ENCODE measurements at places on chromosomes 2 and 18. TPM values are rescaled to one million over a fixed set of nuclear protein-coding genes. Genes with fewer than 3 reads are reported as not detected.

- H3K4me1 ChIP-seq = no peaks in the 10 kb centered on the region
- H3K4me3 ChIP-seq = no peak overlapping the region
- no peak for DNase-seq
- H3K27ac ChIP-seq = no peak overlapping the region
- H3K27me3 ChIP-seq = no peaks in the 10 kb centered on the region
- H3K36me3 ChIP-seq = no peaks in the 10 kb centered on the region
Observed at GRCh38 chr2:236081171-236081570, 87.0 kb downstream of the GBX2 start.

DNA sequence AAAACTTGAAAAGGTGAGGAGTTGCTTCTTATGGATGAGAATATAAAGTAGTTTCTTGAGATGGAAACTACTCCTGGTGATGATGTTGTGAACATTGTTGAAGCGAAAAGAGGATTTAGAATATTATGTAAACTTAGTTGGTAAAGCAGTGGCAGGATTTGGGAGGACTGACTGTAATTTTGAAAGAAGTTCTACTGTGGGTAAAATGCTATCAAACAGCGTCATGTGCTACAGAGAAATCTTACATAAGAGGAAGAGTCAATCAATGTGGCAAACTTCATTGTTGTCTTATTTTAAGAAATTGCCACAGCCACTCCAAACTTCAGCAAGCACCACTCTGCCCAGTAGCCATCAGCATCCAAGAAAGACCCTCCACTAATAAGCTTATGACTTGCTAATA lies 112.9 kb upstream of the ZEB2 start:
- H3K4me3 ChIP-seq = no peak overlapping the region
- H3K27me3 ChIP-seq = peaks cover 29% of the 10 kb centered on the region
- peaks cover 11% of the 10 kb centered on the region for H3K4me1 ChIP-seq
- no peak for DNase-seq

GRCh38 chr18:76928179-76928868 lies 106.0 kb downstream of the ZNF236 start:
- no peak for DNase-seq
- no peak overlapping the region for H3K4me3 ChIP-seq
- H3K36me3 ChIP-seq = peaks cover 37% of the 10 kb centered on the region
- no peaks in the 10 kb centered on the region for H3K27me3 ChIP-seq

DNA sequence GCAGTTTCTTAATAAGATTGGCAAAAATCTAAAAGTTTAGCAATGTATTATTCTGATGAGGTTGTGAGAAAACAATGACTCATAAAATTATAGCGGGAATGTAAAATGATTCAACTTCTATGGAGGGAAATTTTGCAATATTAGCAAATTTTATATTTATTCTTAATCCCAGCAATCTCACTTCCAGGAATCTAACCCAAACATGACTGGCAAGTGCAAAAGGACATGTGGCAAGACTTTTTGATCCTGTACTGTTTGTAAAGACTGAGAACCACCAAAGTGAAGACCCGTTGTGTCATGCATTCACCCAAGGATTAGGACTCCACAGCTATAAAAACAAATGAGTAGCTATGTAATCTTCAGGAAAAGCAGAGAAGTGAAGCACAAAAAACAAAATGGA lies 234.8 kb upstream of the KYNU start:
- no peaks in the 10 kb centered on the region for H3K4me1 ChIP-seq
- no peaks in the 10 kb centered on the region for H3K27me3 ChIP-seq
- H3K4me3 ChIP-seq = no peak overlapping the region
- H3K36me3 ChIP-seq = no peaks in the 10 kb centered on the region

Gene GCG
- not detected for total RNA-seq

Gene ABCB11
- not detected for total RNA-seq

GRCh38 chr2:188199716-188200128 lies 92.0 kb upstream of the GULP1 start:
- DNase-seq = no peak
- no peak overlapping the region for H3K27ac ChIP-seq
- no peaks in the 10 kb centered on the region for H3K36me3 ChIP-seq
- H3K4me3 ChIP-seq = no peak overlapping the region
- H3K27me3 ChIP-seq = no peaks in the 10 kb centered on the region

Gene ERICH2
- not detected for total RNA-seq

- DNase-seq = peak; percentile 32
- H3K27me3 ChIP-seq = no peaks in the 10 kb centered on the region
- H3K27ac ChIP-seq = no peak overlapping the region
- H3K4me1 ChIP-seq = no peaks in the 10 kb centered on the region
- no peak overlapping the region for H3K4me3 ChIP-seq
Observed at GRCh38 chr2:31191931-31192330, 25.4 kb downstream of the CAPN14 start.

- no peak overlapping the region for H3K27ac ChIP-seq
- no peak overlapping the region for H3K4me3 ChIP-seq
- no peak for DNase-seq
Observed at GRCh38 chr2:160353166-160353565, 140.4 kb downstream of the RBMS1 start.

DNA sequence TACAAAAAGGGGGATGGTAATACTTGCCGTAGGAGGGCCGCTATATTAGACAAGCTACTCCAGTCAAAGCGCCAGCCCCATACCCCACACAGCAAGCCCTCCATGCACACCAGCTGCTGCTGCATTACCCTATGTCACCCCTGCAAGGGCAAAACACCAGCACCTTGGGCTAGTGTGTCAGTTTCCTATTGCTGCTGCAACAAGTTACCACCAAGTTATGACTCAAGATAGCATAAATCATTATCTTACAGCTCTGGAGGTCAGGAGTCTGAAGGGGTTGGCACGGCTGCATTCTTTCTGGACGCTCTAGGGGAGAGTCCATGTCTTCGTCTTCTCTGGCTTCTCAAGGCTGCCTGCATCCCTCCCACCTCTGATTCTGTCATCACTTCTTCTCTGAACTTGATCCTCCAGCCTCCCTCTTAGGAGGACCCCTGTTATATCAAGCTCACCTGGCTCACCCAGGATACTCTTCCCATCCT lies 88.6 kb upstream of the ACAA2 start:
- H3K4me3 ChIP-seq = no peak overlapping the region
- no peak for DNase-seq
- peaks cover 6% of the 10 kb centered on the region for H3K27me3 ChIP-seq
- no peaks in the 10 kb centered on the region for H3K36me3 ChIP-seq

DNA sequence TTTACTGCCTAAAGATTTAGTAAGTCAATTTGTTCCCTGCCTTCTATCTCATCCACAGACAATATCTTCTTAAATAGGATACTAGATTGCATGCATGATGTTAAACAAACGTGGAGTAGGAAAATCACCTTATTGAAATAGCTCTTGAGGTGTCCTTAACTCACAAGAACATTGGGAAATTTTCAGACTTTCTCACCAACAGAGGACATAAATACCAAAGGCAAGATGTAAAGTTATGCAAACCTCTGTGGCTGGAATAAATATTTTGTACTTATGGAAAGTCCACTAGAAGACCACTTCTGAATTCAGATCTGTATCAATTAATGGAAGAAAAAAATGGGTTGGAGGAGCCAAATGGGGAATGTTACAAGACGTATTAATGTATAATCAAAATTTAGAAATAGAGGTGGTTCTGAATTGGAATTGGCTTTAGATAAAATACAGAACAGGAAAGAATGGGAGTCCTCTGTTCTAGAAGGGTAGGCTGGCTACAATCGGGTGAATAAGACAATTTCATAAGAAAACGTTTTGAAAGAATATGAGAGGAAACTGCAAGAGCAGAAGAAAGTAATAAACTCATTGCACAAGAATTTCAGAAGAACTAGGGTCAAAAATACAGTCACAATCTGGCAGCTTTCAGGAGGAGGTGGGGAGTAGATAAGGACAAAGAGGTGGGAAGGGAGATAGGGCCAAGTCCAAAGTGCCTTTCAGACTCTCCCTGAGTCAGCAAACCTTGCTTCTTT lies 69.3 kb upstream of the FN1 start:
- H3K4me3 ChIP-seq = no peak overlapping the region
- no peaks in the 10 kb centered on the region for H3K36me3 ChIP-seq
- H3K27me3 ChIP-seq = peaks cover 12% of the 10 kb centered on the region
- H3K4me1 ChIP-seq = no peaks in the 10 kb centered on the region
- no peak for DNase-seq
- no peak overlapping the region for H3K27ac ChIP-seq

DNA sequence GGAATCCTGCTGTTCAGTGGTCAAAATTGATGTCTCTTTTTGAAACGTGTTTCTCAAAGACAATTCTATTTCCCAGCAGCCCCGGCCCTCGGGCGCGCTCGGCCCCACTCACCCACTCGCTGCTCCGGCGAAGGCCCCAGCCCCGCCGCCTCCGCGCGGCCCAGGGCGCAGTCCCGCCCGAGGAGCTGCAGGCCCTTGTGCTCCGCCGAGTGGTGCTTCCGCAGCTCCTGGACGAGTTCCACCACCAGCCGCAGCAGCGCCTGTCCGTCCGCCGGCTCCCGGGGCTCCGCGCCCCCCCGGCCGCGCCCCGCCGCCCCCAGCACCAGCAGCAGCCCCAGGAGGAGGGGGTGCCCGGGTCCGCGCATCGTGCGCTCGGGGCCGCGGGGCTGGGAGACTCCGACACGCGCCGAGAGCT lies 413 bp downstream of the ALKAL2 start:
- H3K27me3 ChIP-seq = peaks cover 54% of the 10 kb centered on the region
- DNase-seq = no peak
- H3K36me3 ChIP-seq = no peaks in the 10 kb centered on the region
- H3K4me3 ChIP-seq = no peak overlapping the region
- no peak overlapping the region for H3K27ac ChIP-seq
- peaks cover 7% of the 10 kb centered on the region for H3K4me1 ChIP-seq

DNA sequence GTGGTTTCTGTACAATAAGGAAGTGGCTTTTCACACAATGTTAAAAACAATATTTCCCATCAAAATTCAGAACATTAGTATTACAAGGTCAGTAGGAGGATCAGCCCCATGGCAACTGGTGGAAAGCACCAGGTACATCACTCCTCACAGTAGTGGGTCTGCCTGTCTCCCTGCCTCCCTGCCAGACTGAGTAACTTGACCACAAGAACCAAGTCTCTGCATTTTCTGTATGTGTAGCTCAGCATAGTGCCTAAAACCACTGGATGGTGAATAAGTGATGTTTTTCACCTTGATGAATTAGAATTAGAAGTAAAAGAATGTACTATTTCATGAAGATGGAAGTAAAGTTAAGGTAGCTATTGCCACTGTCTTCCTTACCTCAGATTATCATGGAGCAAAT lies 4.1 kb upstream of the WDR7 start:
- no peak overlapping the region for H3K4me3 ChIP-seq
- peak; percentile 47 for DNase-seq
- peaks cover 45% of the 10 kb centered on the region for H3K4me1 ChIP-seq
- peaks cover 5% of the 10 kb centered on the region for H3K36me3 ChIP-seq
- peak overlapping the region; percentile 64 for H3K27ac ChIP-seq

GRCh38 chr2:43461453-43462073 lies 134.3 kb downstream of the THADA start:
- peaks cover 20% of the 10 kb centered on the region for H3K36me3 ChIP-seq
- no peaks in the 10 kb centered on the region for H3K27me3 ChIP-seq
- peak overlapping the region; percentile 15 for H3K27ac ChIP-seq
- no peak for DNase-seq

GRCh38 chr2:108918941-108919341 lies 70.1 kb downstream of the EDAR start:
- H3K36me3 ChIP-seq = no peaks in the 10 kb centered on the region
- H3K4me1 ChIP-seq = no peaks in the 10 kb centered on the region
- no peak overlapping the region for H3K4me3 ChIP-seq
- no peak overlapping the region for H3K27ac ChIP-seq
- no peak for DNase-seq
- H3K27me3 ChIP-seq = no peaks in the 10 kb centered on the region

Gene PIAS2
- 19.8 TPM for total RNA-seq

Gene AQP4
- total RNA-seq = not detected

Gene TMEM169
- 0.75 TPM for total RNA-seq

- H3K4me1 ChIP-seq = no peaks in the 10 kb centered on the region
- H3K27me3 ChIP-seq = peaks cover 36% of the 10 kb centered on the region
- no peak for DNase-seq
- H3K36me3 ChIP-seq = no peaks in the 10 kb centered on the region
- no peak overlapping the region for H3K4me3 ChIP-seq
Observed at GRCh38 chr2:159946326-159946999, 116.0 kb downstream of the PLA2R1 start.

DNA sequence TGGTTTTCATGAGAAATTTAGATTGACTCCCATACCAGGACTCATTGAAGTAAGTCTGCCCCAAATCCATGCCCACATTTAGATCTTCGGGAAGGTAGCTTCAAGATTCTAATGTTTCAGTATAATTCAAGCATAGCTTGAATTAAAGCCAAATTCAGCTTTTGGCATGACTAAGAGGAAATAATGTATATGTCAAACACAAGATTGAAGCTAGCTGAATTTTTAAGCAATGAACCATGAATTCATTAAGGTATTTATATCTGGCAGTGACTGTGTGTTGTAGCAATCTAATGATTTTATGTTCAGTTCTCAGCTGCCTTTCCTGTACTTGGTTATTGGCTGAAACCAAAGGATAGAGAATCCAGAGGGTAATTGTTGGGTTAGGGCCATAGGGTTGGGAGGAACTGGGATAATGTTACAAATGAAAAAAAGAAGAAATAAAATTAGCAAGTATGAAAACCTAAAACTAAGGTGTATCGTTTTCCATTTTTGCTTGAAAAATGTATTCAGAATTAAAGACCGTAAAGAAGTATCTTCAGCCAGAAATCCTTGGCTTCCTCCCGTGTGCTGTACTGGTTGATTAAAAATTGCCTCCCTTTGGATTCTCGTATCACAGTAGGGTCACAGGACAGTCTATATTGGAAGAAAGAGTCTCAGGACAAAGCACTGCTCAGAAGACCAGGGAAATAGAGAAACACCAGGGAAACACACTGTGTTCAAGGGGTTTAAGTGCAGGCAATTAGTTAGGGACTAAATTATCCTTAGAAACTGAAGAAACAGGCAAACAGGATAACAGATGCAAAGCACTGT lies 119.0 kb upstream of the FN1 start:
- H3K4me3 ChIP-seq = no peak overlapping the region
- no peak overlapping the region for H3K27ac ChIP-seq
- no peak for DNase-seq
- no peaks in the 10 kb centered on the region for H3K4me1 ChIP-seq
- H3K36me3 ChIP-seq = no peaks in the 10 kb centered on the region
- no peaks in the 10 kb centered on the region for H3K27me3 ChIP-seq

Gene DOCK10
- 271 TPM for total RNA-seq

Gene C1QL2
- not detected for total RNA-seq

DNA sequence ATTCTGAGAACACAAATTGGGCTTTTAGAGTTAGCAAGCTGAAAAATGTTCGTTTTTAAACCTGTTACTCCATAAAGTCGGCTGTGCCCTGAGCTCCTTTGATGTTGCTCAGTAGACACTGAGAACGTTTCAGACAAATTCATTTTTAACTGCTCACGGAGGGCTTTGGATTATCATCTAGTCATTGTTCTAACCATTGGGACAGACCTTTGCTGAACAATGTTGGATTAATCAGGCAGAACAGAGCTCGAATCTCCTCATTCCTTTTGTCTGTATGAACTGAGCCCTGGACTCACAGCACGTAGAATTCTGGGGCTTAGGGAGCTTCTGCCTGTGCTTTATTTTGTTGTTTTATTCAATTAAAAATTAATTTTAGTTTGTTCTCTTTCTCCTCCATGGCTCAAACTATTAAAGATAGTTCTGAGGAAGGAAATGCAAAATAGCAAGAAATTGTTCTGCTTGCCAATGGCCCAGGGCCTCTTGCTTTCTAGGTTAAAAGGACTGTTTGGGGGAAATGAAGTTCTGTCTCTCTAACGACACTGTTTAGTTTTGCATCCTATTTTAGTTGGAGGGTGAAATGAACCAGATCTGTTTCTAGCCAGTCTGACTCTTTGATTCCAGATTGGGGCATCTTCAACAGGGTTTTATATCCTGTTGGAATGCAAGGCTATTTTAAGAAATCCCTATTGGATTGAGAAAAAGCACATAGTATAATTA lies 114.7 kb upstream of the CXCR4 start:
- H3K4me1 ChIP-seq = peaks cover 4% of the 10 kb centered on the region
- no peak for DNase-seq
- H3K36me3 ChIP-seq = no peaks in the 10 kb centered on the region
- H3K4me3 ChIP-seq = no peak overlapping the region
- H3K27ac ChIP-seq = no peak overlapping the region

Gene NCK2
- 51.6 TPM for total RNA-seq

Gene FOXD4L1
- total RNA-seq = 0.47 TPM

Data from activated CD8-positive, alpha-beta memory T cell treated with anti-CD3 and anti-CD28 coated beads, Interleukin-2, amount 10 ng/mL, durations not matched to agents 7 days and 5 days (primary cell).